ENCODE measurements at places on chromosomes 16 and 17.

GRCh38 chr17:65231662-65232335 lies 94.6 kb downstream of the RGS9 start:
- DNase-seq: no peak

GRCh38 chr17:76650504-76650903 lies 6.9 kb upstream of the ST6GALNAC1 start:
- DNase-seq: no peak

GRCh38 chr17:21211825-21212479 lies 2.0 kb downstream of the TMEM11 start:
- no peak for DNase-seq

DNA sequence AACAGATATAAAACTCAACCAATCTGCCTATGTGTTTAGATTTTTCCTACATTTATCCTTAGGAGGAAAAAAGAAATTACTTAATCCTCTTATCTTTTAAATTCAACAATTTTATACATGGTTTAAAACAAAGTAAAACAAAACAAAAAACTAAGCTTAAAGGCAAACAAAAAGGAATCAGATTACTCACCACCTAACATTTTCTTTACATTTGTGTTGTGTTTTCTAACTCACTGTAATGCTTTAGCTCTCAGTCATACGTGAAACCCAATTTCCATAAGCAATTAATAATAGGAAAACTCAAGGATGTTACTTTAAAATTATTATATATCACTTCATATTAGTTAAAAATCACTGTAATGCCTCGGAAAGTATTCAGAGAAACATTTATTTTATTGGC lies 6.7 kb upstream of the IRX5 start:
- no peak for DNase-seq

- DNase-seq: no peak
These were observed 31.5 kb upstream of the SEC14L1 start for GRCh38 chr17:77109159-77109759.

DNA sequence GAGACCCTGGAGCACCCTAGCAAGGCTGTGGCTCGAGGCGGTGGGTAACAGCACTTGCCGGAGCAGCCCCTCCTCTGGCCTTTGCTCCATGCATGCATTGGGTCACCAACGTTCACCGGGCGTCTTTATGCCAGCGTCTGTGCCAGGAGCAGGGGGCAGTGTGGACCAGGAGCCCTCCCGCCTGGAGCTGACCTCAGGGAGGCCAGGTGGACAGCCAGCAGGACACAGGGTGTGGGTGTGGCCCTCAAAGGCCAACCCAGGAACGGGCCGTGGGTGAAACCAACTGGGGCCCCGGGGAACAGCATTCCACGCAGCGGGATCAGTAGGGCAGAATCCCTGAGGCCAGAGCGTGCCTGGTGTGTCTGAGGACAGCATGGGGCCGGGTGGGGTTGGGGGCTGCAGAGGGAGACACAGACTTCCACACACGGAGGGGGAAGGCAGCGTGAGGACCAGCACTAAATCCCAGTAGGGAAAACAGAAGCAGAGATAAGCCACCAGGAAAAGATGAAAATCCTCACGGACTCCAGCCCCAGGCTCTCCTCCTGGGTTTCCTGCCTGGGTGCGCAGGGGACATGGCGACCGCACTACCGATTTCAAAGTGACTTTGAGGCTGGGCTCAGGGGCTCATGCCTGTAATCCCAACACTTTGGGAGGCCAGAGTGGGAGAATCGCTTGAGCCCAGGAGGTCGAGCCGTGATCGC lies 2.9 kb upstream of the CD7 start:
- no peak for DNase-seq

- no peak for DNase-seq
These were observed 406.3 kb downstream of the NPIPA8 start for GRCh38 chr16:17930280-17930679.

GRCh38 chr17:64009571-64010402 lies 10.6 kb downstream of the ICAM2 start:
- DNase-seq: no peak

GRCh38 chr16:86355951-86356350 lies 154.4 kb upstream of the FOXF1 start:
- no peak for DNase-seq

DNA sequence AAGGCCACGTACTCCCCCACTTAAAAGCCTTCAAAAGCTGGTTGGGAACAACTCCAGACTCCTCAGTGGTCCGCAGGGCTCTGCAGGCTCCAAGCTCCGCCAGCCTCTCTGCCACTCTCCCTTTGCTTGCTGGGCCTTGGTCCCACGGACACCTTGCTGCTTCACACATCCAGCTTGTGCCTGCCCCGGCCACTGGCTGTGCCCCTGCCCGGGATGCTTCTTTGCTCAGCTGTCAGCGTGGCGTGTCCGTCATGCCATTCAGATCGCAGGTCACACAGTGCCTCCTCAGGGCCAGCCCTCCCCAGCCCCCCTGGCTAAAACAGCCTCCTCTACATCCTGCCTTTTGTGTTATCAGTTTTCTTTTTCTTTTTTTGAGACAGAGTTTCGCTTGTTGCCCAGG lies 11.8 kb downstream of the ASPHD1 start:
- DNase-seq: no peak

GRCh38 chr17:45172541-45173286 lies 11.0 kb downstream of the HEXIM2 start:
- no peak for DNase-seq

- no peak for DNase-seq
These were observed 295.5 kb upstream of the EEF2KMT start for GRCh38 chr16:5393070-5393469.

GRCh38 chr17:35793257-35793656 lies 2.2 kb downstream of the MMP28 start:
- no peak for DNase-seq

DNA sequence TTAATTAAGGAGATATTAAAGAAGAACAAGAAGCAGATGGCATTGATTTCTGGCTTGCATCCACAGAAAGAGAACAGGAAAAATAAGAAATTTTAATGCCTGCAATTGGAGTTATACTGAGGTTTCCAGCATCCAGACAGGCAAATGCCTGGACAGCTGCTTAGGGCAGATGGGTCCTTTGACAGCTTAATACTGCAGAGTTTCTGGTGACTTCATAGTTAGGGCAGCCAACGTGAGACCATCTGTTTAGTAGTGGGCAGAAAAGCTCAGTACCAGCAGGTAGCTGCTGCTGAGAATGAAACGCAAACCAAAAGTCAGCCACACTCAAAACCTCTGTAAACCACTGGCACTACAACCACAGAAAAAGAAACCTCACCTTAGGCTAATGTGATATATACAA lies 109.8 kb downstream of the CDK5R1 start:
- DNase-seq: no peak

DNA sequence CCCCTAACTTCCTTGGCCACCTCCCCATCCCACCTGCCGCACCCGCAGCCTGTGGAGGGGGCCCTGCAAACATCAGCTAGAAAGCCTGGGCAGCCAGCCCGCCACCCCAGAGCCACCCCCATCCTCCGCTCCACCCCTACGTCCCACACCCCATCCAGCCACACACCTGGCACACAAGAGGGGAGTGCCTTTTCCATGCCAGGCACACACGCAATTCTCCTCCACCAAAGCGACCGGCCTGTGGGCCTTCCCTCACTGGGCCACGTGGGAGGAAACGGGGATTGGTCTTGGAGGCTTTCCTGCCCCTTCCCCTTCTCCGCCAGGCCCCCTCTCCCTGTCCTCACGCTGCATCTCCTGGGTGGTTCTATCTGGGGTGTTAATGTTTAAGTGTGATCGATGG lies 48.7 kb upstream of the TNRC6C start:
- DNase-seq: no peak

- DNase-seq: no peak
These were observed 107.4 kb upstream of the CRHR1 start for GRCh38 chr17:45676695-45677094.

- no peak for DNase-seq
These were observed 1483.7 kb upstream of the GOT2 start for GRCh38 chr16:60217787-60218186.

DNA sequence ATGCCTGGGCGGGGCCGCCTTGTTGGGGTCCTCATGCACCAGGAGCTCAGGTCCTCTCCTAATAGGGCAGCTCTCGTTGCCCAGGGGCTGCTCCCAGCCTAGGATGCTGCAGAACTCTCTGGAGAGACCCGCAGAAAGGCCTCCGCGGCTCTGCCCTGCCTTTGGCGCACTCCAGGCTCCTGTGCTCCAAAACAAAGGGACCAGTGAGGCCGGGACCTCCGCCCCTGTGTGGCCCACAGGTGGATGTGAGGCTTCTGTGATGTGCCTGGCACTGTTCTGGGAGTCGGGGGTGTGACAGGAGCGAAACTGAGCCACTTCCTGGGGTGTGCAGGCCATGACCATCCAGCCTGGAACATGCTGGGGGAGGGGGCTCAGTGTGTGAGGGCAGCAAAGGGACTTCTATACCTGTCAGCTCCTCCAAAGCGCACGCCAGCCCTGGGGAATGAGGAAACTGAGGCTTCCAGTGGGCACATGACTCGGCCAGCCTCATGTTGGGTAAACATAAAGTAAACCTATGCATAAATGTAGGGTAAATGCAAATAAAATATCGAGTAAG lies 153.2 kb downstream of the IRF8 start:
- DNase-seq: no peak

GRCh38 chr16:59463776-59464175 lies 729.7 kb upstream of the GOT2 start:
- no peak for DNase-seq

DNA sequence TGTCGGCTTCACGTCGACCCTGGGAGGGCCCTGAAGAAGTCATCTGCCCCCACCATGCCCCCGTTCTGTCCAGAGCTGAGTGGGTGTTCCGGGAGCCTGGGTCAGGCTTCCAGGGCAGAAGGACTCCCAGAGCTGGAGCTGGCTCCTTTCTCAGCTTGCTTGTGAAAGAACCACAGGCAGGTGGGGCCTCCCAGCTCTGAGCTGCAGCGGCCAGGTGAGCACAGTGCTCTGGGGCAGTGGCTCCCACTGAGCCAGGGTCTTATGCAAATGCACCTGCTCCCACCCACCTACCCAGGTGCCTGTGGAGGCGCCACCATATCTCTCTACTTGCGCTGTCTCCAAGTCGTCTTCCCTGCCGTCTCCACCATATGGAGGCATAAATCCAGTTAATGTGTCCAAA lies 140.0 kb upstream of the RPL38 start:
- DNase-seq: no peak

GRCh38 chr16:67425061-67425460 lies 5.9 kb upstream of the HSD11B2 start:
- no peak for DNase-seq

GRCh38 chr17:30534938-30535921 lies 58.0 kb downstream of the GOSR1 start:
- DNase-seq: no peak

- no peak for DNase-seq
These were observed 44.6 kb downstream of the RMI2 start for GRCh38 chr16:11389631-11390565.

GRCh38 chr16:85961988-85962915 lies 63.3 kb downstream of the IRF8 start:
- no peak for DNase-seq

DNA sequence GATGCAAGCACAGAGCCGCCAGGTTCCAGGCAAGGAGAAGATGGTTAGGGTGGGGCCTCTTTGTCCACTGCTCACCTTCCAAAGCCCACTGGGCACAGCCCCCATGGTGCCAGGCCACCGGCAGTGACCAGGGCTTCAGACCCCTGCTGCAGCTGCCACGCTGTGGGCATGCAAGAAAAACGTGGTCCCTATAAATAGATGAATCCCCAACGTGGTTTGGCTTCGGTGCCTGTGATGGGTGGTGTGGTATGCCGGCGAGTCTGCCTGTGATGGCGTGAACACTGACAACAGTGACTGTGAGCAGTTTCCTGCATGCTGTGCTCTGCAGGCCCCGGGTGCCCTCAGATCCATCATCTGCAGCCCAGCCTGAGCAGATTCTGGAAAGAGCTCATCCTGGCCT lies 36.6 kb downstream of the RAB11FIP4 start:
- DNase-seq: no peak

- DNase-seq: no peak
These were observed 39.6 kb upstream of the PSMD7 start for GRCh38 chr16:74257061-74257460.

GRCh38 chr16:24737391-24737871 lies 8.0 kb downstream of the TNRC6A start:
- DNase-seq: no peak

DNA sequence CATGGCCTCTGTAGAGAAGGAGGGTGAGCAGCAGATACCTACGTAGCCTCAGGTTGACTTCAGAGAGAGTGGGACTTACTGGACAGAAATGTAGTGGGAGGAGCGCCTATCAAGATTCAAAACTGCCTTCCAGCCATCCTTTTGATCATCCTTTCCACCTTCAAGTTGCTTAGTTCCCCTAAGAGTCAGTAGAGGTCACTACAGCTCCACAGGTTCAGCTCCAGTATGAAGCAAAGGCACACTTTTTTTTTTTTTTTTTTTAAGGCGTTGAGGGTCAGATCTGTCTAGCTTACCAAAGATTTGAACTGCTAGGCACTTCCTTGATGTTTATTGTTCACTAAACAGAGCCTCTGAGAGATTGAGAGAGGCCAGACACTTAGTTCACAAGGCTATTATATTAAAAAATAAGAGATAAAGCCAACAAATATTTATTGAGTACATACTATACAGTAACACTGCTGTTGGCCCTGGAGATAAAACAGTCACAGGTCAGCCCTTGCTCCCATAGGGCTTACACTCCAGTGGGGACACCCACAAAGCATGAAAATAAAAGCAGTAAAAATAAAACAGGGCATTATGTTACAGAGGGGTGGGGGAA lies 3.1 kb downstream of the RNF227 start:
- DNase-seq: no peak

GRCh38 chr17:10041287-10041612 lies 136.2 kb upstream of the RCVRN start:
- no peak for DNase-seq

DNA sequence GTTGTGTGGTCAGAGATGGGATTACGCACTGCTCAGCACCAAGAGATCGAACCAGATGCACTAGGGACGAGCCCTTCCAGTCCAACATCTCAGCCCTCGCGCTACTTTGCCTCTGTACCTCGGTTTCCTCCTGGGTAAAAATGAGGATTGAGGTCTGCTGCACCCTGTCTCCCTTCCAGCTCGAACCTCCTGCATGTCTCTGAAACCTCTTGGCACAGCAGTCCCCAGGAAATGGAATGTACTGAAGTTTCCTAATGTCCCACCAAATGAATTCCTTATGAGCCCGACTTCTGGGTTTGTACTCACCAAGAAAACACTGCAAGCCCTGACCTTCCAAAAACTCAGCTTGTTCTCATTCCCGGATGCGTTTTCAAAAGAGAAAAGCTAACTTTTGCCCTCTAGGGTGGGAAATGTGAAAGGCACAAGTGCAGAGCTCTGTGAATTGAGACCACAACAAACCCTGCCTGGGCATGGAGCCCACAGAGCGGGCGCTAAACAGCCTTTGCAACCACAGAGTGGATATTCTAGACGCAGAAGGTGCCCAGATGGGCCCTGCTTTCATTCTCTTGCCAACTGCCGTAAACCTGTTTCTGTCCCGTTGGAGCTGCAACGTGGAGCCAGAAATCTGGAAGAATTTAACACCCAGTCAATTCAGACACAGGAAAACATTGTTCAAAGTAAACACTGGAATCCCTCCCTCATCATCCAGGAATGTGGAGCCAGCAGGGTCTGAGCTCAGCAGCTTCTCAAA lies 10.3 kb downstream of the CDRT4 start:
- DNase-seq: no peak
